Germinal center (tissue), 1 donor: ENCODE measurements at places on chromosomes 3 and 15.

DNA sequence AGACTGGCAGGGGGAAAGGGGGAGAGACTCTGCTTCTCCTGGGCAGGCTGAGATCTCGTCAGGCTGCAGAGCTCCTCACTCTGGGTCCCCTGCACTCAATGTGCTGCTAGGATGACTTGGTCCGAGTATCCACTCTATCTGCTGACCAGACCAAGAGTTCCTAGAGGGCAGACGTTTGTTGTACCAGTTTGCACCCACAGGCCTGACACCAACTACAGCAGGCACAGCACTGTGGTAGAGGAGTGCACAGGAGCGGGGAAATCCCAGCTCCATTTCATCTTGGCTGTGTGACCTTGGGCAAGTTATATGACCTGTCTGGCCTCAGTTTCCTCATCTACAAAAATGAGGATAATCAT lies 29.0 kb downstream of the CCDC12 start:
- DNase-seq: no peak

DNA sequence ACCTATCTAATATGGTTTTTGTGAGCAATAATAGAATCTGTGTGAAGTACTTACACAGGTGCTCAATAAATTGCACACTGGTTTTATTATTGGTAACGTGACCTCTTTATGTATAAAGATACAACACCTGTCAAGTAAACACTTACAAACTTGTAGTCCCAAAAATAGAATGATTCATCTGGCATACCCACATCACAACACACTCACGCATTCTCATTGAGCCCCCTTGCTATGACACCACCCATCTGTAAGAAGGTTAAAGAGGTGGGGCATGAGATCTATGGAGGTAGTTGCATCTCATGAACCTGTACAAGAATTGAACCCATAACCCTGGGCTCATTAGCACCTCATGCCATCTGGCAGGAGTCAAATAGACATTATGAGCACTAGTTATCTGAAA lies 134.9 kb upstream of the THBS1 start:
- DNase-seq: no peak

GRCh38 chr3:59163953-59164352 lies 114.1 kb upstream of the CFAP20DC start:
- no peak for DNase-seq

- DNase-seq: peak; percentile 15
Measured at GRCh38 chr3:159260049-159260662, 458.3 kb downstream of the MFSD1 start.

DNA sequence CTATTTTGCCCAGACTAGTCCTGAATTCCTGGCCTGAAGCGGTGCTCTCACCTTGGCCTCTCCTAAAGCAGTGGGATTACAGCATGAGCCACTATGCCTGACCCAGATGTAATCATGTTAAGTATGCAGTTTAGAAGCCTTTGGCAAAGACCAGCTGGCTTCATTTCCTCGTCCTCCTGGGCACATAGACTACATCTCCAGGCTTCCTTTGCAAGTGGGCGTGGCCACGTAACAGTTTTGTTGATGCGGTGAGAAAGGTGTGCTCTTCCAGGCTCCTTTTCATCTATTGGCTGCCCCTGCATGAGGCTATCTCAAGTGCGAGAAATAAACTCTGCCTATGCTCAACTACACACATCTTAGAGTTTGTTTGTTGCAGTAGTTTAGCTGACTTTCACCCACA lies 13.0 kb downstream of the SV2B start:
- DNase-seq: no peak

- DNase-seq: no peak
Measured at GRCh38 chr3:144287001-144287400, 315.4 kb downstream of the DIPK2A start.

DNA sequence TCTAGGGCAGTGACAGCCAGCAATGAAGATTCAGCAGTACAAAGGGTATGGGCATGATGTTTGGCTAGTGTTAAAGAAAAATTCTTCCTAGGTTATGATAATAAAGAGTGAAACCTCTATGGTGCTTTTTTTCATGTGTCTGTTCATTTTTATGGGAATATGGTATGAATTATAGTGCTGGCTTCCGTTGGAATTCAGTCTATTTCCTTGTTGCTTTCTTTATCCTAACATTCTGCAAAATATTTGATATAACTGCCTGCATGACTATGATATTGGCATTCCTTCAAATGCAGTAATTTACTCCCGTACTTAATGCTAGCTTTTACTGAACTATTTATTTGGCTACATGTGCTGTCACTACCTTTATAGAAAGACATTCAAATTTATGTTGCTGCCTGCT lies 57.6 kb upstream of the ATP11B start:
- DNase-seq: no peak

DNA sequence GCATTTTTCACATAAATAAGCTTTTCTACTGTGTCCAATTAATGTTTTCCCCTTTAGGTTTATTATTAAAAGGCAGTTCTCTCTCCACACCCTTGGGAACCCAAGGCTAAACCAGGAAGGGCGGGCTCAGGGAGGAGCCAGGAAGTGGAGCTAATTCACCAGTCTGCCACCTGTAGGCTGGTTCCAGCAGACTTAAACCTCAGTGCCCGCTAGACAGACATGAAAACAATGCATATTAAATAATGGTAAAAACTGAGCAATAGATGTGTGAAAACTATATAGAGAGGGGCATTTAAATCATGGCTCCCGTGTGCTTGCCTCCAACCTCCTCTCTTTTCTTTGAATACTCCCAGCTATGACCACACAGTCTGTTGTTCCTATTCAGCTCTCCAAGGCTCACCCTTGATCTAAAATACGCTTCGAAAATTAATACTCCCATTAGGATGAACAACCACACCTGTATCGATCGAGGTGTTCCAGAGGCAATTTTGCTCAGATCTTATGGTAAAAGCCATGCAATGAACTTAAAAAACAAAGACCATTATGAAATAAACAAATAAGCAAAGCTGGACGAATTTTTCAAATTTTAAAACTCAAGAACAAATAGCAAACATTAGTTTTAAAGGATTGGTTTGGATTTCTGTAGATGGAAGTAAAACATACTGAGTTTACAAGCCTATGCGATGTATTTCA lies 253.3 kb downstream of the TJP1 start:
- DNase-seq: no peak

- no peak for DNase-seq
Measured at GRCh38 chr15:92149465-92149864, 244.2 kb upstream of the ST8SIA2 start.

DNA sequence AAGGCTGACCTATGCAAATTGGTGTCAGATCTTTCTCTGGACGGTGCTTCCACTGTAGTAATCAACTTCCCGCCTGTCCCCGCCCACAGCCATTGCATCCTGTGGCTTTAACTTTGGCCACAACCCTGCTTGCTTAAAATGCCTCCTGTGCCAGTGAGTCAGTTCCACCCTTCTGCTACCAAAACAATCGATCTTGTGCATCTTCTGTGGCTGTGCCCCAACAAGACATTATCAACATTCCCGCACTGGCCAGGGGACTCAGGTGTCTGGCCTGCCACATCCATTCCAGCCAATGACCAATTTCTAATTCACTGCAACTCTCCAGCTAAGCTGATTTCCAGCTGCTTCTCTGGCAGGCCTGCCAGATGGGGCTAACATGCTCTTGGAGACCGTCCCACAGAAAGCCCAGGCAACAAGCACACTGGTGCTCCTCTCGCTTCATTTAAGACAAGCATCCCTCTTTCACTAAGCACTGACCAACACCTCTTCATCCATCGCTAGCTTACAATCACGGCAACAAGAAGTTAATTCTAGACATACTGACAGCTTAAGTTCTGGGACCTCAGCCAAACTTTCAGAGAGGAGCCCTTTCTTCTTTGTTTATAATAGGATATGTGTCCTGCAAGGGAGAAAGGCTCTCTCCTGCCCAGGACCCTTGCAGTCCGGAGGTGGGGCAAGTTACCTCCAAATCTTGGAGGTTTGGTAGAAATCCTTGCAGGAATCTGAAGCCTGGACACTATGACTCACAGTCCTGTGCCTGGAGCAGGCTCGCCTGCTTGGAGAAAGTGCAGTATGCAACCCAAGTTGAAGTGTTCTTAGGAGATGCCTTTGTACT lies 6.7 kb downstream of the CA12 start:
- no peak for DNase-seq

DNA sequence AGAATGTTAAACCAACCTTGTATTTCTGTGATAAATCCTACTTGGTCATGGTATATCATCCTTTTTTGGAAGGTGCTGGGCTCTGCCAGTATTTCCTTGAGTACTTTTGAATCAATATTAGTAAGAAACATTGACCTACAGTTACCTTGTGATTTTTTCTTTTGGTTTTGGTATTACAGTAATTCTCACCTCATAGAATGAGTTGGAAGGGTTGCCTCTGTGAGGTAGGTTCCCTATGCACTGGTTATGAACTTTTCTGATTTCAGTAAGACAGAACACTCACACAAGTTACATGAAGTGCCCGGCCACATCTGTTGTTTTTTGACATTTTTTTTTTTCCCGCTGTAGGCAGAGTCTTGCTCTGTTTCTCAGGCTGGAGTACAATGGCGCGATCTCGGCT lies 20.0 kb downstream of the PCCB start:
- DNase-seq: no peak

GRCh38 chr15:57996561-57996960 lies 69.0 kb downstream of the ALDH1A2 start:
- no peak for DNase-seq

GRCh38 chr3:164479978-164480377 lies 598.3 kb downstream of the SI start:
- no peak for DNase-seq

- no peak for DNase-seq
Measured at GRCh38 chr3:138384531-138384930, 36.2 kb downstream of the MRAS start.

- no peak for DNase-seq
Measured at GRCh38 chr3:124883766-124884473, 3.2 kb downstream of the ITGB5 start.

GRCh38 chr3:14923476-14923875 lies 23.9 kb upstream of the NR2C2 start:
- DNase-seq: no peak

DNA sequence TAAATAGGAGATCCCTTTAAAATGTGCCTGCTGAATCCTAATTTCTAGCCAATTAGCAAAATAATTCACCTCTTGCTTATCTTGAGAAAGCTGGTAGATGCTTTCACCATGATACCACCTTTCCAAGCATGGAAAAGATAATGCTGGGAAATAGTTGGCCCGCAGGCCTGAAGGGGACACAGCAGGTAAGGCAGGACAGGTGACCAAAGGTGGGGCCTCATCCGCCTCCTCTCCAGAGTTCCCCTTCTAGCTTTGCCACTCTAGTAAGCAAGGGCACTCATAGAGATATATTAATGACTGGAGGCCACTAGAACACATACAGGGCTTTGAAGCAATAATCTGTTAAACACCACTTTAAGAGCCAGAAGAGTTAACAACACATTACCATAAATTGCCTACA lies 45.5 kb downstream of the SATB1 start:
- DNase-seq: no peak

DNA sequence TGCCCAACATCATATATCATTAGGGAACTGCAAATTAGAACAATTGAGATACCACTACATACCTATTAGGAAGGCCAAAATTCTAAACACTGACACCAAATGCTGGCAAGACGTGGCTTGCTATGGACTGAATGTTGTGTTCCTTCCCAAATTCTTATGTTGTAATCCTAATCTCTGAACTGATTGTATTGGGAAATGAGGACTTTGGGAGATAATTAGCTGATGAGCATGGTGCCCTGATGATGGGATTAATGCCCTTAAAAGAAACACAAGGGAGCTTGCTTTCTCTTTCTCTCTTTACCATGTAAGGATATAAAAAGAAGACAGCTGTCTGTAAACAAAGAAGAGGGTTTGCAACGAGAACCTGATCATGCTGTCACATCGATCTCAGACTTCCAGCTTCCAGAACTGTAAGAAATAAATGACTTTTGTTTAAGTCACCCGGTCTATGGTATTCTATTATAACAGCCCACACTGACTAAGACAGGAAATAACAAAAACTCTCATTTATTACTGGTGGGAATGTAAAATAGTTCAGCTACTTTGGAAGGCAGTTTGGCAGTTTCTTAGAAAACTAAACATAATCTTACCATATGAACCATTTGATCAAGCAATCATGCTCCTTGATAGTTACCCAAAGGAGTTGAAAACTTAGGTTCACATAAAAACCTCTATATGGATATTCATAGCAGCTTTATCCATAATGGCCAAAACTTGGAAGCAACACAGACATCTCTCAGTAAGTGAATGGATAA lies 458.3 kb upstream of the CBLB start:
- no peak for DNase-seq

GRCh38 chr3:123411340-123412040 lies 37.4 kb downstream of the ADCY5 start:
- DNase-seq: no peak

DNA sequence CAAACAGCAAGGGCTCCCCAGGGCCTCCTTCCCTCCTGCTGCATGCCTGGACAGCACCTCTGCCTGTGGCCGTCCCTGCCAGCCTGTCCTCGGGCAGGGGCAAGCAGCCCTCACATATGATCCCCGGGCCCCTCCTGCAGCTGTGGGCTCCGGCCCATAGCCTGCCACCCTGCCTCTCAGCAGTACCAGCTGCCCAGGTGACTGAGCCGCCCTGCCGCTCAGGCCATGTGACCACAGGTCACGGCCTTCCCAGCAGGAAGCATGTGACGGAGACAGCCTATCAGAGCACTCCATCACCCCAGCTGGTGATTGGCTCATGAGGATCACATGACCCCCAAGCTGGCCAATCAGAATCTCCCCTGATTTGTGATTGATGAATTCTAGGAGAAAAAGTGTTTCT lies 23.9 kb downstream of the ALDH1L1 start:
- no peak for DNase-seq

DNA sequence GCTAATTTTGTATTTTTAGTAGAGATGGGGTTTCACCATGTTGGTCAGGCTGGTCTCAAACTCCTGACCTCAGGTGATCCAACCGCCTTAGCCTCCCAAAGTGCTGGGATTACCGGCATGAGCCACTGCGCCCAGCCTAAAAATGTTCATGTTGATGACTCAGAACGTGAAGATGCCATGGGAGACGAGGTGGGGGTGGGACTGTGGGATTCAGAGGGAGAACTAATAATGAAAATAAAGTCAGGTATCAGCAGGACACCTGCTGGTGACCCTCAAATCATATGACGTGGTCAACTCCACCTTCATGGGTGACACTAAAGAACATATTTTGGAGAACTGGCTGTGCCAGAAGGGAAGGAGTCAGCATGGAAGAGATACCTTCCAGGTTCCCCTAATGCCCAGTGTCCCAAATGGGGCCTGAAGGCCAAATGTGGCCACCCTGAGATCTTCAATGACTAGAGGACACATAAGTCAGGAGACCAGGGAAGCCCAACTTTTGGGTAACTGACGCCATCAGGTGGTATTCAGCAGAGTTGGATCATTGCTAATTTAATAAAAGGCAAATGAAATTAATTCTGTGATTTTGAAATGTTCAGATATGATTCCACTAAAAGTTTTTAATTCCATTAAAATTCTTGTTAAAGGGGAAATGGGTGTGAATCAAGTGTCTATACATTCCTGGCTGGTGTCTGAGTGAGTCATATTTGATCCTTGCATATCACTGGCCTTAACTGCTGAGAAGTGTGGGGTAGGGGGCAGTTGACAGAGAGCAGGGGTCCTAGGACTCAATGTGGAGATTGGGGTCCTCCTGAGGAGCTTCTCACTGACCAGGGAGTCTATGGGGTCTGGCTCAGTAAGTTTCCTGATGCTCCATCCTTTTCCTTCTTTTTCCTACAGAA lies 88.6 kb upstream of the GSK3B start:
- no peak for DNase-seq
